Chondrocyte (in vitro differentiated cells): ENCODE measurements at places on chromosomes 12 and 14. TPM values are rescaled to one million over a fixed set of nuclear protein-coding genes. Genes with fewer than 3 reads are reported as not detected.

Gene HOXC12
- not detected in 3 replicates for total RNA-seq

Gene TAPBPL
- total RNA-seq, result 4.6 to 12.3 TPM (median 5.2 TPM) in 3 replicates

Gene OLR1
- total RNA-seq, result 0.28 TPM in 1 of 3 replicates, not detected in the others

Gene PIK3C2G
- not detected in 3 replicates for total RNA-seq

Gene RNASE4
- total RNA-seq, result 23.6 to 32.1 TPM (median 28.5 TPM) in 3 replicates

DNA sequence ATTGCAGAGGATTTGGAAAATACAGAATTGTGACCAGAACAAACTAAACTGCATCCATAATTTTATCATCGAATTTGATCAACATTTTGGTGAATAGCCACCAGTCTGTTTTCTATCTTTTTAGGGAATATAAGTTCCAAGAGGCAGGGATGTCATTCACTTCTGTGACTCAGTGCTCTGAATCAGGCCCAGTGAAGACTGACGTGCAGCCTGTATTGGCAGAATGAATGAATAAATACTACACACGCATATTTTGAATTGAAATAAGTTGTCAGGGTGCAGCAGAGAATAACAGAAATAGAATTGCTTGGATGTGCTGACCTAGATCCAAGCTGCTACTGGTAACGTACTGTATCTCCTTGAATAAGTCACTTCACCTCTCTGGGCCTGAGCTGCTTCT, 1.3 kb upstream of the EMP1 start:
- no peaks in the 10 kb centered on the region for H3K27me3 ChIP-seq
- peaks cover 59% of the 10 kb centered on the region for H3K4me1 ChIP-seq
- peak overlapping the region; percentile 92 for H3K27ac ChIP-seq
- H3K36me3 ChIP-seq, result no peaks in the 10 kb centered on the region
- no peak for DNase-seq

DNA sequence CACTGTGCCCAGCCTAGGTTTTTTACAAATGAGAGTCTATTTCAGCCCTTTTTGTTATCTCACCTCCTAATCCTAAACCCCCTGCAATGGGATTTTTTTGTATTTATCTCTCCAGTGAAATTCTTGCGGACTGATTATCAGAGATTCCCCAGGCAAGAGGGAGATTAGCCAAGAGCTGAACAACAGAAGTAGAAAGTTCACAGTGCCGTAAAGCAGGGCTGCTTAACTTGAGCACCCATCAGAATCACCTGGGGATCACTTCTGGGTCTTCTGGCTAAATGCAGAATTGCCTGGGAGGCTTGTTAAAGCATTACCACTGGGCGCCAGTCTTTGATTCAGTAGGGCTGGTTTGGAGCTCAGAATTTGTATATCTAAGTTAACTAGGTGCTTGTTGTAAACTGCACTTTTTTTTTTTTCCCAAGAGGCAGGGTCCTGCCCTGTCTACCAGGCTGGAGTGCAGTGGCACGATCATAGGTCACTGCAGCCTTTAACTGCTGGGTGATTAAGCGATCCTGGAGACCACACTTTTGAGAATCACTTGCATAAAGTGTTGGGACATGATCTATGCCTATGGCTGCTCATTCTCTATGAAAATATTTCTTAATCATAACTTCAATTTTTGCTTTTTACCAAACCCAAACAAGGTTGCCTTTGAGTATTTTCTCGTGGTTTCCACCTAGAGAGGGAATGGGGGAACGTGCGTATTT, 1.1 kb upstream of the DPPA3 start:
- no peak overlapping the region for H3K27ac ChIP-seq
- peaks cover 2% of the 10 kb centered on the region for H3K27me3 ChIP-seq
- H3K36me3 ChIP-seq, result no peaks in the 10 kb centered on the region
- no peak for DNase-seq

- H3K4me1 ChIP-seq, result peaks cover 34% of the 10 kb centered on the region
- H3K27me3 ChIP-seq, result peaks cover 86% of the 10 kb centered on the region
- peak overlapping the region; percentile 46 for H3K4me3 ChIP-seq
- peaks cover 5% of the 10 kb centered on the region for H3K36me3 ChIP-seq
- H3K27ac ChIP-seq, result no peak overlapping the region
These were observed 2.0 kb downstream of the PAX9 start for GRCh38 chr14:36663404-36664321.

DNA sequence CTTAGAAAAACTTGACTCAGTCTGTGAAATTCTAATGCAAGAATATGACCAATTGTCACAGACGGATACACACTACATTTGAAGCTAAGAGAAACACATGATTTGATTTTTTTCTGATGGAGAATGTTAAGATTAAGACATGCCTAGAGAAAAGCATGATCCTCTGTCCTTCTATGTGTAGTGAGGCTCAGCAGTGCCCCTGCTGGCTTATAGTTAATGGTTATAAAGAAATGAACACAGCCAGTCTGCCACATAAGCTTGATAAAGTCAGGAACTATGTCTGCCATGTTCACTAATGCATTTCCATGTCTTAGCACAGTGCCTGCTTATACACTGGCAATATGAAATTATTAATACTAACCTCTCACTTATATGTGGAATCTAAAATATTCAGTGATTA, 168.1 kb upstream of the DAAM1 start:
- DNase-seq, result no peak
- H3K4me1 ChIP-seq, result peaks cover 7% of the 10 kb centered on the region
- H3K4me3 ChIP-seq, result no peak overlapping the region
- H3K27ac ChIP-seq, result no peak overlapping the region
- no peaks in the 10 kb centered on the region for H3K27me3 ChIP-seq

DNA sequence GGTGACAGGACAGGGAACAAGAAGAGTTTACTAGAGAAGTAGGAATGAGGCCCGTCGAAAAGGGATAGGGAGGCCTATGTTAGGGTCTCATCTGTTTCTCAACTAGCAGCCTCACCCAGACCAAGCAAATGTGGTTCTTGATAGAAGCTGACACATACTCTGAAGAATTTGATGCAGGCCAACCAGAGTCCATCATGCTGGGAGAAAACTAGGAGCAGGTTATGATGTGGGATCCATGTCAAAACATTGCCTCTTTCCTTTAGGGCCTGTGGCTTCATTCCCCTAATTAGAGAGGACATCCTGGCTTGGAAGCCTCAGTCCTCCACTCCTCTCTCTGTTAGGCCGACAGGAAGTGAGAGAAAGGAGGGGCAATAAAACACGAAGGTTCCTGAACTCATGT, 122.8 kb downstream of the NTF3 start:
- DNase-seq, result no peak
- no peak overlapping the region for H3K4me3 ChIP-seq
- H3K27me3 ChIP-seq, result peaks cover 10% of the 10 kb centered on the region
- peaks cover 8% of the 10 kb centered on the region for H3K4me1 ChIP-seq
- no peak overlapping the region for H3K27ac ChIP-seq

DNA sequence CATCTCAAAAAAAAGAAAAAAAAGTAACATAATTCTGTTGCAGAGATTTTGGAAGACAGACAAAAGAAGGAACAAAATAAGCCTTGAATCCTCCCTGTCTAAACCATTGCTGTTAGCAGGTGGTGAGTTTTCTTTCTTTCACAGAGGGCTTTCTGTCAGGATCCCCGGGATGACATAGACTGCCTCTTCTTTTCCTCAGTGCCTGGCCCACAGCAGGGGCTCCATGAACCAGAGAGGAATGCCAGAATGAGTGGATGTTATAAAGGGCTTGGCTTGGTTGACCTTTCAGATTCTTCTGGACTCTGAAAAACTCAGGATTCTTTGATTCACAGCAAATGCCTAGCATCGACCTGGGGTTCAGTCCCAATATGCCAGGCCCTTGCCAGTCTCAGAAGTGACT, 45.8 kb upstream of the CORO1C start:
- no peak overlapping the region for H3K4me3 ChIP-seq
- peaks cover 3% of the 10 kb centered on the region for H3K36me3 ChIP-seq
- no peak for DNase-seq
- H3K27ac ChIP-seq, result no peak overlapping the region
- peaks cover 30% of the 10 kb centered on the region for H3K4me1 ChIP-seq

- H3K4me1 ChIP-seq, result peaks cover 5% of the 10 kb centered on the region
- no peaks in the 10 kb centered on the region for H3K36me3 ChIP-seq
- no peak overlapping the region for H3K27ac ChIP-seq
- no peak overlapping the region for H3K4me3 ChIP-seq
- no peaks in the 10 kb centered on the region for H3K27me3 ChIP-seq
These were observed 83.8 kb downstream of the SLC25A21 start for GRCh38 chr14:37088356-37089215.

GRCh38 chr12:117968151-117968789, 520 bp downstream of the KSR2 start:
- DNase-seq, result no peak
- no peak overlapping the region for H3K27ac ChIP-seq
- H3K36me3 ChIP-seq, result peaks cover 4% of the 10 kb centered on the region
- peaks cover 64% of the 10 kb centered on the region for H3K27me3 ChIP-seq
- peaks cover 10% of the 10 kb centered on the region for H3K4me1 ChIP-seq

DNA sequence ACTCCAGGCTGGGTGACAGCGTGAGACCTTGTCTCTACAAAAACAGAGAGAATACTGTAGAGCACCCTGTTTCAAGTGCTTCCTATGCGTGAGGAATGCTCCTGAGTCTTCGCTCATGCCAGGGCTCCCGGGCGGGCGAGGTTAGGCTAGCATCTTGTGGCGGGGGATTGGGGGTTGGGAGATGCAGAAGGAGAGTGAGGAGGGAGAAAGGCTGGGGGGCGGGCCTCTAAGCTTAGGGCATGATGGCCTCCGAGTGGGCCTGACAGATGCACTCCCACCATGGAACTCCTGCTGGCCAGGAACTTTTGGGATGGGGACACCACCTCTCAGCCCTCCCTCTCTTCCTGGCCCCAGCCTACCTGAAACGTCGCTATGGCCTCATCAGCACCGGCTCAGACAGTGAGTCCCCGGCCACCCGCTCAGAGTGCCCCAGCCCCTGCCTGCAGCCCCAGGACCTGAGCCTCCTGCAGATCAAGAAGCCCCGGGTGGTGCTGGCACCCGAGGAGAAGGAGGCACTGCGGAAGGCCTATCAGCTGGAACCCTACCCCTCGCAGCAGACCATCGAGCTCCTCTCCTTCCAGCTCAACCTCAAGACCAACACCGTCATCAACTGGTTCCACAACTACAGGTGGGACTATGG, 27.3 kb downstream of the PHETA1 start:
- H3K27ac ChIP-seq, result no peak overlapping the region
- H3K4me3 ChIP-seq, result no peak overlapping the region
- no peaks in the 10 kb centered on the region for H3K36me3 ChIP-seq

DNA sequence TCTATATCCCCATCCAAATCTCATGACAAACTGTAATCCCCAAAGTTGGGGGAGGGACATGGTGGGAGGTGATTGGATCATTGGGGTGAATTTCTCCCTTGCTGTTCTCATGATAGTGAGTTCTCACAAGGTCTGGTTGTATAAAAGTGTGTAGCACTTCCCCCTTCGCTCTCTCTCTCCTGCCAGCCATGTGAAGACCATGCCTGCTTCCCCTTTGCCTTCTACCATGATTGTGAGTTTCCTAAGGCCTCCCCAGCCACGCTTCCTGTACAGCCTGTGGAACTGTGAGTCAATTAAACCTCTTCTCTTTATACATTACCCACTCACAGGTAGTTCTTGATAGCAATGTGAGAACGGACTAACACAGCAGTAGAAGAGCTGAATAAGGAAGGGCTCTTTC, 62.6 kb upstream of the VASH1 start:
- no peak for DNase-seq
- H3K4me3 ChIP-seq, result no peak overlapping the region
- no peak overlapping the region for H3K27ac ChIP-seq
